ENCODE measurements at places on chromosomes 7 and 10. TPM values are rescaled to one million over a fixed set of nuclear protein-coding genes. Genes with fewer than 3 reads are reported as not detected.

Gene POU6F2
- total RNA-seq, result not detected

Gene ZNF727
- 0.21 TPM for total RNA-seq

Gene CHAT
- total RNA-seq, result not detected

Gene PRKCQ
- total RNA-seq, result 45.2 TPM

Gene TECPR1
- total RNA-seq, result 34.5 TPM

Gene GSDME
- 4.7 TPM for total RNA-seq

Gene AQP1
- 0.36 TPM for total RNA-seq

DNA sequence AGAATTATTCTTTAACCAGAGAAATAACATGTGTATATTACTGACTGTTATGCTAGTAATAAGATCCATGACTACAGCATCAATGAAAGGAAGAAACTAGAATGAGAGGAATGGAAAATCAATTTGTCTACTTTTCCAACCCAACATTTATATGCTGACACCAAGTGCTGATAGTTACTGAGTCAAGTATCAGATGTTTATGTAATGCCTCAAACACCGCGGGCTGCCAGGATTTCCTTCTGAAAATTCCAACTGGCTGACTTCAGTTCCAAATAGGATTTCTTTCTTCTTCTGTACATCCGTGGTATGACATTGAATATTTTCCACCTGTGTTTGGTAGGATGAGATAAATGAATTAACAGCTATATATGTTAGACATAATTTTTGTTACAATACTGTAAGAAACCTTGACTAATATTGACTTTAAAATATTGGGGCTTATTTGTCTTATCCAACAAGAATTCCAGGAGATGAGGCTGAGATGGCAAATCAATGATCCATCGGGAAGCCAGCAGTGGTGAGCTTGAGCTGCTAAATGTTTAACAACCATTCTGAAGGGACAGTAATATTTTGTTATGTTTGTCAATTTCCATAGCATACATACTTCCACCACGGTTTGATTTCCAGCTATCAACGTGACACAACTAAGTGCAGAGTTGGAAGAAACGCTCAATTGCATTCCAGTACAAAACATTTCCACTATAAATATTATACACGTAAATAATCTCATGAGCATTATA lies 435.2 kb upstream of the AUTS2 start:
- H3K36me3 ChIP-seq, result no peaks in the 10 kb centered on the region
- no peak overlapping the region for H3K4me3 ChIP-seq
- no peaks in the 10 kb centered on the region for H3K4me1 ChIP-seq
- no peak overlapping the region for H3K27ac ChIP-seq
- no peak for DNase-seq

DNA sequence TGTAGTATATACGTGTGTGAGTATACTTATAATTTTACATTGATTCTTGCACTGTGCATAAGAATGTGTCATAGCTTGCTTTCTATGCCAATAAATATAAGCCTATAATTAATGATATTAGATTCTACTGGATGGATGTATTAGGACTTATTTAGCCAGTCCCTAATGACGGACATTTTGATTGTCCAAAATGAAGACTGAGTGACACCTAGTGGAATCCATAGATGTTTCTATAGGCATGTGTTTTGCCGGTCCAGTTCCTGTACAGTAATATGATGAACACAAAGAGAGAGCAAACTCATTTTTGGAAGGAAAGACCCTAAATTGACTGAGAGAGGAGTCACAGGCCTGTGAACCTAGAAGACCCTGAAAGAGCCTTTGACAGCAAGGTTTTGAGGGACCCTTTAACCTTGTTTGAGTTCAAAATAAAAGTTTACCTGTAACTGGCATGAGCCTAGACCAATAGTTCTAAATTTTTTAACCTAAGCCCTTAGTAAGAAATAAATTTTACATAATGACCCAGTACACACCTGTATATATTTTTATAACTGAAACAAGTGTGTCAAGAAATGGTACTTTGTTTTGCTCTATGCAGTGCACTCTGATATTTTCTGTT lies 42.4 kb upstream of the AGBL3 start:
- no peak overlapping the region for H3K27ac ChIP-seq
- H3K4me1 ChIP-seq, result peaks cover 6% of the 10 kb centered on the region
- H3K36me3 ChIP-seq, result no peaks in the 10 kb centered on the region
- no peak overlapping the region for H3K4me3 ChIP-seq
- no peak for DNase-seq

DNA sequence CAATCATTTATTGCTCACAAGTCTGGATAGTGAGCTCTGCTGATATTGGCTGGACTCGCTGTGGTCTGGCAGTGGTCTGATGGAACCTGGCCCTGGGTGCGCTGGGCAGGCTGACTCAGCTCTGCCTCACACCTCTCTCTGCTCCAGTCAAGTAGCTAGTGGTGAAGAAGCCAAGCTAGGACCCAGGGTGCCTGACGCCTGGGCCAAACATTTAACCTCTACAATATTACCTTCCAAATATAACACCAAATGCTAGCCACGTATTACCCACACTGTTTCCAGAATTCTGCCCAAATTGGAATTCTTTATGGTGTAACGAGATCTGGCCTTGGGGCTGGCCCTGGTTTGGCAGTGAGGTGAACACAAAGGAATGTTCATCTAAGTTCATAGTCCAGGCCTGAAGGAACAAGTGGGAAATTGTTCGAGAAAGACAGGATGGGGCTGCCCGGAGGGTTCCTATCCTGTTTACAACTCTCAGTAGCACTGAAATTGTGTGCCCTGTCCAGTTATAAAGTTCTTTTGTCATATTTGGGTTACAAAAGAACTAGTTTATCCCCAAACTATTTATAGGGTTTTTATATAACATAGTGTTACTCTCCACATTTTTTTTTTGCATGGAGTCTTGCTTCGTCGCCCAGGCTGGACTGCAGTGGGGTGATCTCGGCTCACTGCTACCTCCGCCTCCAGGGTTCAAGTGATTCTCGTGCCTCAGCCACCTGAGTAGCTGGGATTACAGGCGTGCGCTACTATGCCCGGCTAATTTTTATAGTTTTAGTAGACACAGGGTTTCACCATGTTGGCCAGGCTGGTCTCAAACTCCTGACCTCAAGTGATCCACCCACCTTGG lies 16.3 kb downstream of the OR2AE1 start:
- no peaks in the 10 kb centered on the region for H3K4me1 ChIP-seq
- no peak for DNase-seq
- H3K27me3 ChIP-seq, result peaks cover 6% of the 10 kb centered on the region
- H3K36me3 ChIP-seq, result no peaks in the 10 kb centered on the region
- H3K27ac ChIP-seq, result no peak overlapping the region
- no peak overlapping the region for H3K4me3 ChIP-seq

GRCh38 chr10:52517012-52517411 lies 202.9 kb downstream of the DKK1 start:
- H3K4me3 ChIP-seq, result no peak overlapping the region
- no peak for DNase-seq
- H3K27me3 ChIP-seq, result no peaks in the 10 kb centered on the region
- no peaks in the 10 kb centered on the region for H3K4me1 ChIP-seq

- H3K27ac ChIP-seq, result no peak overlapping the region
- no peaks in the 10 kb centered on the region for H3K4me1 ChIP-seq
- no peaks in the 10 kb centered on the region for H3K36me3 ChIP-seq
- H3K4me3 ChIP-seq, result no peak overlapping the region
- no peak for DNase-seq
These were observed 291.3 kb downstream of the WDR37 start for GRCh38 chr10:1347525-1347924.

GRCh38 chr7:95811846-95812445 lies 39.6 kb downstream of the DYNC1I1 start:
- no peaks in the 10 kb centered on the region for H3K27me3 ChIP-seq
- H3K36me3 ChIP-seq, result no peaks in the 10 kb centered on the region
- H3K4me3 ChIP-seq, result no peak overlapping the region
- no peaks in the 10 kb centered on the region for H3K4me1 ChIP-seq

GRCh38 chr10:48605786-48606529 lies 1.1 kb upstream of the ARHGAP22 start:
- DNase-seq, result no peak
- no peaks in the 10 kb centered on the region for H3K36me3 ChIP-seq
- no peak overlapping the region for H3K4me3 ChIP-seq
- peaks cover 36% of the 10 kb centered on the region for H3K27me3 ChIP-seq

- no peak overlapping the region for H3K27ac ChIP-seq
- no peaks in the 10 kb centered on the region for H3K36me3 ChIP-seq
- DNase-seq, result no peak
These were observed 52.8 kb upstream of the KCNIP2 start for GRCh38 chr10:101896225-101896877.

DNA sequence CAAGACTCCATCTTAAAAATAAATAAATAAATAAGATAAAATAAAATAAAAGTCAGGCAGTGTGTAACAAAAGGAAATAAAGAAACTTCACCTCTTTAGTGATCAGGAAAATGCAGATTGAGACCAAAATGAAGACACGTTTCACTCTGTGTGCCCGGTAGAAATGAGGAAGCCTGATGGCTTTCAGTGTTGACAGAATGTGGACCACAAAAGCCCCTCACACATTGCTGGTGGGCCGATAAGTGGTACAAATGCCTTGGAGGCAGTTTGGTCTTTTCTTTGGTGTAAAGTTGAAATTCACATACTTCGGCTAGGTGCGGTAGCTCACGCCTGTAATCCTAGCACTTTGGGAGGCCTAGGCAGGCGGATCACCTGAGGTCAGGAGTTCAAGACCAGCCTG lies 44.5 kb upstream of the PFKFB3 start:
- no peaks in the 10 kb centered on the region for H3K36me3 ChIP-seq
- peaks cover 29% of the 10 kb centered on the region for H3K4me1 ChIP-seq
- no peak overlapping the region for H3K27ac ChIP-seq
- H3K27me3 ChIP-seq, result no peaks in the 10 kb centered on the region

DNA sequence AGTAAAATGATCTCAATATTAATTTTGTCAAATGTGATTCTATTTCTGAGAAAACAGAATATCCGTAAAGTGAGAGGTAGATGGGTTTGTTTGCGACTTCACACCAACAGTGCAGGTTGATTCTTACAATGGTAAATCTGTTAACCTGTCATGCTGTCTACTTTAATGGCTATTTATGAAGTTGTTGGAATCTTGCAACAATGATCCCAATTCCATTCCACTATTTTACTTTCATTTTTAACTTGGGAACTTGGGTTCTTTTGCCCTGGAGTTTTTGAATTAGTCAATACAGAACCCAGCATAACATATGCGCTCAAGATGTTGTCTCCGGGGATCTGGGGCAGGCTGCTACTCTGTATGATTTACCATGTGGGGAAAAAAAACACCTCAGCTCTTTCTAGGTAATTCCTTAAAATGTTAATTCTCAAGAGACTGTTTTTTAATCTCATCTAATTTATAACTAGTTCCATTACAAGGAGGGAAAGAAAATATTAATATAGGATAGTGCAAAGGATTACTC lies 1.2 kb downstream of the LGI1 start:
- H3K36me3 ChIP-seq, result no peaks in the 10 kb centered on the region
- no peak for DNase-seq
- peaks cover 33% of the 10 kb centered on the region for H3K27me3 ChIP-seq

DNA sequence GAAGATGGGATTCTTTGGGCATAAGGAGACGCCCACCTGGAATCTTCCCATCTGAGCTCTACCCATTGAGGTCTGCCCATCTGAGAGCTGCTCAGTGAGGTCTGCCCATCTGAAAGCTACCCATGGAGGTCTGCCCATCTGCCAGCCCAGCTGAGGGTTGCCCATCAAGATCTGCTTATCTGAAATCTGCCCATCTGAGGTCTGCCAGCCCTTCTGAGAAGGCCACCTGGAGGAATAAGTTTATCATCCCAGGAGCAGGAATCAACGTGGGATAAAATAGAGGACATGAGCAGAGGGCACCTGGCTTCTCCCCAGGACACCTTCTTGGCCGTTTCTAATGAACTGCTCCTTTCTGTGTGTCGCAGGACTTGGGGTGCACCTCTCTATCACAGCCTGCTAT lies 35.3 kb upstream of the PDZD8 start:
- H3K27me3 ChIP-seq, result peaks cover 7% of the 10 kb centered on the region
- no peaks in the 10 kb centered on the region for H3K4me1 ChIP-seq
- no peak overlapping the region for H3K4me3 ChIP-seq
- H3K36me3 ChIP-seq, result no peaks in the 10 kb centered on the region
- no peak overlapping the region for H3K27ac ChIP-seq
- no peak for DNase-seq

- DNase-seq, result no peak
- peaks cover 9% of the 10 kb centered on the region for H3K4me1 ChIP-seq
- no peaks in the 10 kb centered on the region for H3K27me3 ChIP-seq
- no peak overlapping the region for H3K4me3 ChIP-seq
- H3K27ac ChIP-seq, result no peak overlapping the region
These were observed 88.0 kb upstream of the ZMIZ1 start for GRCh38 chr10:78980815-78981214.

DNA sequence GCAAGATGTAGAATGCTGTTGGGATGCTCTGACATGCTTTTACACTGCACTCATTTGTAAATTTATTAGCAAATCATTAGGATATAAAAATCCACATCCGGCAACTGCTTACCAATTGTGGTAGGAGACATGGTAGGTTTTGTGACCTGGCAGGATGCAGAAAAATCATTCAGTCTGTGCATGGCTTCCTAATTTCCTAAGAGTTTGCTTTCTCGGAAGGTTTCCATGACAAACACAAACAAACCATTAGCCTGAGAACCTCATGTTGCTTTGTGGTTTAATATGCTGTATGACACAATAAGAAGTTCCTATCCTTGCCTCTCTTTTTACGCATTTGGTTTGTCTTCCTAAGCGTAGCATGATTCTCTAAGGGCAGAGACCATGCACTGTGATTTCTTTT lies 14.7 kb upstream of the LMBR1 start:
- H3K4me1 ChIP-seq, result peaks cover 16% of the 10 kb centered on the region
- no peak overlapping the region for H3K27ac ChIP-seq
- H3K4me3 ChIP-seq, result no peak overlapping the region
- H3K36me3 ChIP-seq, result no peaks in the 10 kb centered on the region
- no peak for DNase-seq

- H3K27ac ChIP-seq, result no peak within 1 kb of the TSS
- DNase-seq, result peak; percentile 63
- peak within 1 kb of the TSS; percentile 68 for H3K4me3 ChIP-seq
These were observed at the start of gene GJC3 for GRCh38 chr7:99928994-99929729. Gene GJC3 (minus strand): TSS chr7:99929620. CDS start chr7:99929620, 0 bp downstream.

DNA sequence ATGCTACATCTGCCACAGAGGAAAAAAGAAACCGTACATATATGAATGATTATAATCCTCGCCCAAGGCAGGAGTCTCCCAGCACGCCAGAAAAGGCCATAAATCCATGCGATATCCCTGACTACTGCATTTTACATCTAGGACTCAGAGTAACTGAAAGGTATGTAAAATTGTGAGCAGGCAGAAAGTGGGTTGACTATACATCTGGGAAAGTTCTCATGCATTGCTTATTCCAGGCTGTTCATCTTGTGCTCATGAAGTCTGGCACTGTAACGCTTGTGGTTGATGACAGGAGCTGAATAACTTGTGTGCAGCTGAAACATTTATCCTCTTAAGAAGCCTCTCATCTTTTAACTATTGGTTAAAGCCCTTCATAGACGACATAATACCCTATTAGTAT lies 193.4 kb upstream of the STEAP4 start:
- H3K4me3 ChIP-seq, result no peak overlapping the region
- H3K27me3 ChIP-seq, result no peaks in the 10 kb centered on the region
- H3K4me1 ChIP-seq, result no peaks in the 10 kb centered on the region
- DNase-seq, result no peak
- no peak overlapping the region for H3K27ac ChIP-seq
- H3K36me3 ChIP-seq, result no peaks in the 10 kb centered on the region

Data from activated CD4-positive, alpha-beta memory T cell treated with anti-CD3 and anti-CD28 coated beads for 36 hours (primary cell).